ENCODE measurements at places on chromosomes 11 and 22. TPM values are rescaled to one million over a fixed set of nuclear protein-coding genes. Genes with fewer than 3 reads are reported as not detected.

GRCh38 chr22:48239461-48240147, 1477.2 kb downstream of the TBC1D22A start:
- H3K27ac ChIP-seq = no peak overlapping the region
- DNase-seq = no peak
- H3K4me3 ChIP-seq = no peak overlapping the region
- H3K27me3 ChIP-seq = no peaks in the 10 kb centered on the region
- H3K4me1 ChIP-seq = no peaks in the 10 kb centered on the region

DNA sequence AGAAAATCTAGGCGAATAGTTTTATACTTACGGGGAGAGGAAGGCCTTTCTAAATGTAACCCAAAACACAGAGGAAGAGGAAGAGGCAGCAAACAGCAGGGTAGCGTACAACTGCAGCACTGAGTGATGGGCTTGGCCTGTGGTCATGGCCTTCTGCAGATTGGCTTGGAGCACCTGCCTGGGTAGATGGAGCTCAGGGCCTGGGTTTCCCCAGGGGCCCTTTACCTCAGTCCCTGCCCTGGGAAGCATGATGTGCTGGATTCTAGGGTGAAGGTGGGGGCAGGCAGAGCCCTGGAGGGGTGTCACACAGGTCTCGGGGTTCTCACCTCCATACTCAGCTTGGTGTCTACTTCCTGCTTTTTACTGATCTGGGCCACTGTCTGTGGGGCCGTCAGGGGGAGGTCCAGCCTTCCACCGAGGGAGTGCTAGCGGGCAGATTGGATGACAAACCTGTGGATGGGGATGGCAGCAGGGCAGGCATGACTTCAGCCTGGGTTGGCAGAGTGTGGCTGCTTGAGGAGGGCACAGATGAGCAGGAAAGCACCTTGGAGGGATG, 27.7 kb upstream of the CHRM1 start:
- H3K27ac ChIP-seq = no peak overlapping the region
- DNase-seq = no peak
- no peak overlapping the region for H3K4me3 ChIP-seq
- no peaks in the 10 kb centered on the region for H3K27me3 ChIP-seq

GRCh38 chr22:22710719-22711531, 66.5 kb downstream of the GGTLC2 start:
- H3K36me3 ChIP-seq = no peaks in the 10 kb centered on the region
- DNase-seq = no peak
- H3K4me3 ChIP-seq = no peak overlapping the region
- H3K27me3 ChIP-seq = no peaks in the 10 kb centered on the region
- no peak overlapping the region for H3K27ac ChIP-seq

The MFRP gene
- not detected for total RNA-seq

DNA sequence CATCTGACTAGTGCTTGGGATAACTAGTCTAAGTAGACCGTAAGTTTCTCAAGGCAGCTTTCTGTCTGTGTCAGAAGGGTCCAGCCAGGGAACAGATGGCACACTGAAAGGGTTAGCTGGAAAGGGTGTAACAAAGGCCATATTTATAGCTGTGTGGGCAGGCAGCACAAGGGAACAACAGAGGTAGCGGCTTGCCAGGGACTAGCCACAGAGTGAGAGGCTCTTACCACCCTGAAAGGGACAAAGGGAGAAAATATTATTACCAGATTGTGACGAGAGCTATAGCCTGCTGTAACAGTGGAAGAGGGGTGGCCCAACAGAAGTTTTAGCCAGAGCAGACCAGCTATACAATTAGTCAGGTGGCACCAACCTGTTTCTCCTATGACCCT, 129.4 kb downstream of the CCDC34 start:
- no peak overlapping the region for H3K27ac ChIP-seq
- DNase-seq = no peak
- no peaks in the 10 kb centered on the region for H3K27me3 ChIP-seq
- no peaks in the 10 kb centered on the region for H3K36me3 ChIP-seq
- H3K4me3 ChIP-seq = no peak overlapping the region

Data from vagina (tissue), 2 donors.